GM04504 (cell line): ENCODE measurements at places on chromosomes 16 and 17.

DNA sequence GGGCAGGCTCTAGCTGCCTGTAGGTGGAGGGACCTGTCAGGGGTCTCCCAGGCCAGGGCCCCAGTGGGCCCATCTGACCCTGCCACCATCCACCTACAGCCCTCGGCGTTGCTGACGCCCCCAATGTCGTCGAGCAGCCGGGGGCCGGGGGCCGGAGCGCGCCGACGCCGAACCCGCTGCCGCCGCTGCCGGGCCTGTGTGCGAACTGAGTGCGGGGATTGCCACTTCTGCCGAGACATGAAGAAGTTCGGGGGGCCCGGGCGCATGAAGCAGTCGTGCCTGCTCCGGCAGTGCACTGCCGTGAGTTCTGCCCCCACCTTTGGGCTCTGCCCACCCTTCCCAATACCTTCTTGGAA lies 2.2 kb downstream of the FBXL19 start:
- no peak for DNase-seq

DNA sequence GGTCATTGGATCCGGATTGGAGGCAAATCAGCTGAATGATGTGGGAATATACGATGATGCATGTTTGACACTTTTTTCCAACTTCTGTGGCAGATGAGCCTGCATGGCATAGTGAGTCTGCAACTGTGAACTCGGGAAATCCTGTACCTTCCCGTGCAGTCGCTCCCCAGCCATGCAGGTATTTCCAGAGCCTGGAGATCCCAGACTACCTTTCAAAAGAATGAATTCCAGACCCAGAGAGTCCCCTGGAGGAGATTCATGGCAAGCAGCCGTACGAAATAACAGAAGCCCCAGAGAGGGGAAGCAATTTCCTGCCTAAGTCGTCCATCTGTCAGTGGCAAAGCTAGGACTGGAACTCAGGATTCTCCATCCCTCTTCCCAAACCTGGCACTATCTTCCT lies 75.7 kb upstream of the FAM20A start:
- no peak for DNase-seq

DNA sequence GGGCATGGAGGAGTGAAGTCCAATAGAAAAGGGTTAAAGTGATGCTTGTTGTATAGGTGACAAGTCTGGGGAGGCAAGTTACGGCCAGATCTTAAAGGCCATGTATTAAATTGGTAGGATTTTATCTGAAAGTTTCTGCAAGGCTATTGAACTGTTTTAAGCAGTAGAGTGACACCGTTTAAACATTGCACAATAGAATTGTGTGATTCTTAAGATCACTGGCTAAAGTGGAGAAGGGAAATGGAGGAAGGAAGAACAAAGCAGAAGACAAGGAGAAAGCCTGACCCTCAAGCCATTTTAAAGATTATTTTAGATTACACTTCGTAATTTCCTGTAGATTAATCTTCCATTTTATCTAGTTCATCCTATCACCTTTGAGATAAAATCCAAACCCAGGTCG lies 5.6 kb upstream of the MPHOSPH6 start:
- DNase-seq, result no peak

DNA sequence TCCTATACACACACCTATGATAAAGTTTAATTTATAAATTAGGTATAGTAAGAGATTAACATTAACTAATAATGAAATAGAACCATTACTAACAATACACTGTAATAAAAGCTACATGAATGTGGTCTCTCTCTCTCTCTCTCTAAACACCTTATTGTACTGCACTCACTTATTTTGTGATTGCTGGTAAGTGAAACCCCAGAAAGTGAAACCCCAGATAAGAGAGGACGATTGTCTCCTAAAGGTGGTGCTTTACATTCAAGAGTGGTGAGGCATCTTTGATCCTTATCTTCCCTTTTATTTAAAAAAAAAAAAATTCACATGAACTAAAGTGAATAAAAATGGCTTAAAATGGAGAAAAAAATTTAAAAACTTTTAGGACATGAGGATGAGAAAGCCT lies 80.1 kb upstream of the TRAP1 start:
- no peak for DNase-seq

DNA sequence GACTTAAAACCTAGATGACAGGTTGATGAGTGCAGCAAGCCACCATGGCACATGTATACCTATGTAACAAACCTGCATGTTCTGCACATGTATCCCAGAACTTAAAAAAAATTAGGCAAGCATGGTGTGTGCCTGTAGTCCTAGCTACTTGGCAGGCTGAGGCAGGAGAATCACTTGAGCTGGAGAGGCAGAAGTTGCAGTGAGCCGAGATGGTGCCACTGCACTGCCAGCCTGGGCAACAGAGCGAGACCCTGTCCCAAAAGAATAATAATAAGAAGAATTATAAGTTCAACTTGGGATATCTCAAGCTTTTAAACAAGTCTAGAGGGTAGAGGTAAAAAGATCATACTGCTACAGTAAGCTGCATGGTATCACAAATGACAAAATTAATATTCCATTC lies 9.8 kb downstream of the CDC6 start:
- no peak for DNase-seq

GRCh38 chr16:63230421-63231040 lies 1194.3 kb upstream of the CDH8 start:
- no peak for DNase-seq

DNA sequence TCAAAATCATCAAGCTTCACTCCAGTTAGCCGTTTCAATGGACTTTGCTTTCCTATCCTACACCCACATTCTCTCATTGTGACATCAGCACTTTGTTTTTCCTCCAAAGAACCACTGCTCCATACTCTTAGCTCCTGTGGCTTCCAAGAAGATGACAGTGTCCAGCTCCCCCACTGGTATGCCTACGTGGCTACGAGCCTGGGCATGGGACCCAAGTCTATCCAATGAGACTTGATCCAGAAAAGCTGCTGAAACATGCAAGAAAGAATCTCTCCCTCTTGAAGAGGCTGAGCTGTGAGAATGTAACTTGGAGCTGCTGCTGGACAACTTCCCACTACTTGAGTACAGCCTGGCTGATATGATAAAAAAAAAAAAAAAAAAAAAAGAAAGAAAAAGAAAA lies 9.4 kb downstream of the TOX3 start:
- DNase-seq, result no peak

- no peak for DNase-seq
These were observed 792 bp downstream of the SECTM1 start for GRCh38 chr17:82332669-82333278.

DNA sequence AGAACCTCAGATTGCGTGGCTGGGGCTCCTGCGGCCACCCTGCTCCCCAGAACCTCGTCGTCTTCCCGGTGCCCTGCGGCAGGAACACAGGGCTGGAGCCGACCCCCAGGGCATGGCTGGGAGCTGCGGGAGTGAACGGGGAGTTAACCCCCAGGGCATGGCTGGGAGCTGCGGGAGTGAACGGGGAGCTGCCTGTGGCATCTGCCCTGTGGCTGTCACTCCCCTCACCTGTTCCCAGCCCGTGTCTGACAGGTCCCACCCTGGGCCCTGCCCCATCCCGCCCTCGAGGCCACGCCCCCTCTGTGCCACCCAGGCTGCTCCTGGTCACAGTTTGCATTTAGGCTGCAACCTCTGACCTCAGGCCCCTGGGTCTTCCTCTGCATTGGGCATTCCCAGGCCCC lies 39.4 kb upstream of the ACSF3 start:
- no peak for DNase-seq

DNA sequence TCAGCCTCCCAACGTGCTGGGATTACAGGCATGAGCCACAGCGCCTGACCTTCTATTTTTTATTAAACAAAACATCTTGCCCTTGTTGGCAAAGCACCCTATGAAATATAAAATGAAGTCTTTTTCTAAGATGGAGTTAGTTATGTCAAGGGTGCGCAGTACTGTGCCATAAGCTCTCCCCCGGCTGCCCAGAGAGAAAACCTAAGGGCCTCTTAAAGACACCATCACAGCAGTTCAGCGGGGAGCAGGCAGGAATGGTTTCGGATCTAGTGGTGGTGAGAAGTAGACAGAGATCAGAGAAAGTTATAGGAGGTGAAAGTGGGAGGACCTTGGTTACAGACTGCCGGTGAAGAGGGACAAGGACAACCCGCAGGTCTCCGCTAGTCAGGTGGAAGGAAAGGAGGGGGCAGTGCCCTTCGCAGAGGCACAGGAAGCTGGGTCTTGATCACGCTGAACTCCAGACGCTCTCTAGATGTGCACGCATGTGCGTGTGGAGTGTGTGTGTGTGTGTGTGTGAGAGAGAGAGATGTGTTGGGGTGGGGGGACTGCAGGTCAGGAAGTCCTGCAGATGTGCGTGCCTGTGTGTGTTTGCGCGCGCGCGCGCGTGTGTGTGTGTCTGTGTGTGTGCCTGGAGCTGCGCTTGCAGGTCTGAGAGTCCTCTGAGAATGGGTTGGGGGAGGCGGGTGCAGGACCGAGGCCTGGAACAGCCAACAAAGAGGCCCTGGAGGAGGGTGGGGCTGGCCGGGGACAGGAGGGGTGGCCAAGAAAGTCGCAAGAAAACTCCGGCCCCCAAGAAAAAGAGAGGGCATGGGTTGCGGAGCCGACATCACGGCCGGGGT lies 748 bp upstream of the CMTM3 start:
- DNase-seq, result peak; percentile 28

DNA sequence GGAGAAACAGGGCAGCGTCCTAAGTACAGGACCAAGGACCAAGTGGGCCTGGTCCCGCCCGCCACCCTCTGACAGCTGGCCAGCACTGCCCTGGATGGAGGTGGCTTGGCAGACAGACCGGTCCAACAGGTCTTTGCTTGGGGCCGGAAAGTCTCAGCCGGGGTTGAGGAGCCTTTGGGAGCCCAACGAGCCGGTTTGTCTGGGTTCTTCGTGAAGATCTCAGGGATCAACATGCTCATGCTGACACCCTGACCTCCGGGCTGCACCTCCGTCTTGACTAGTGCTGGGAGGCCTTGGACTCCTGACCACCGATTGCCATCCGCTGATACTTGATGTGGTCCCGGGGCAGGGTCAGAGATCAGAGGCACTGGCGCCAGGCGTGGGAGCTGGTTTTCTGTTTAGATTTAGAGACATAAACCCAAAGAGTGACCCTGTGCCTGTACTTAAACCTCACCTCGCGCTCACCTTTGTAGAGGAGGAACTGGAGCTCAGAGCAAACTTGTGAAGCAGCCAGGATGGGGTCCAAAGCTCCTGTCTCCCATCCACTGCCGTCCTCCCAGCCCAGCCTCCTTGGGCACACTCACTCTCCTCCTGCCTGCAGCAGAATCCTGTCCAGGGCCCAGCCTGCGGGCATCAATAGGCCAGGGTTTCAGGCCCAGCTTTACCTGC lies 92.1 kb upstream of the GSE1 start:
- no peak for DNase-seq

- DNase-seq, result no peak
These were observed 176.9 kb upstream of the GSE1 start for GRCh38 chr16:85436207-85436606.

DNA sequence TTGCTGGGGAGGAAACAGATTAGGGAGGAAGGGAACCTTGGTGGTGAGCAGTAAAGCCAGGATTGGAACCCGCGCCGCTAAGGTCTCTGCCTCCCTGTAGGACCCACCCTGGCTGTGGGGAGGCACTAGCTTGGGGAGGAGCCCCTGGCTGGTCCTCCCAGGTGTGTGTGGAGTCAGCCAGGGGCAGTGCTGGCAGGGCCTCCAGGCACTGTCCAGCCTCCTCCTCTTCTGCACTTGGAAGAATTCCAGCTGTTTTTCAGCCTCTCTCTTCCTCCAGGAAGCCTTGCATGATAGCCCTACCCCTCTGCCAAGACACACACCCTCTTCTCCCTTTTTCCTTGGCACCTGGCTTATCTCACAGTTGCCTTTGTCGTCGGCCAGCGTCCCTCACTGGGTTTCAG lies 34.8 kb downstream of the TMEM235 start:
- DNase-seq, result no peak

DNA sequence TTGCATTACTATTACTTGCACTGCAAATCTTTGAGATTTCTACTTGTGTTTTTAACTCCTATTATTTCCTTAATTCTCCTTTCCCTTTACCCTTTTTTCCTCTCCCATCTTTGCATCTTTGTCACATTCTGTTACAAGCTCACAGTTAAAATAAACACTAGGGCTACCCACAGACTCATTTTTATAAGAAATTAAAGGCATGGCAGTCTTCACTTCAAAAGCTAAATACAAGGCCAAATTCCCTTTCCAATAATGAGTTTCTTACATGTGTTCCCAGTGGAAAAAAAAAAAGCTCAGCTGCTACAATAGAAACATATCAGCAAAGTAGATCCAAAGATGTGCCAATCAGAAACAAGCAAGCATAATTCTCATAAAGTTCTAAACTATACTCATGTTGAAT lies 3.7 kb upstream of the BRIP1 start:
- DNase-seq, result no peak

GRCh38 chr17:50557630-50558029 lies 2.9 kb upstream of the CACNA1G start:
- no peak for DNase-seq

DNA sequence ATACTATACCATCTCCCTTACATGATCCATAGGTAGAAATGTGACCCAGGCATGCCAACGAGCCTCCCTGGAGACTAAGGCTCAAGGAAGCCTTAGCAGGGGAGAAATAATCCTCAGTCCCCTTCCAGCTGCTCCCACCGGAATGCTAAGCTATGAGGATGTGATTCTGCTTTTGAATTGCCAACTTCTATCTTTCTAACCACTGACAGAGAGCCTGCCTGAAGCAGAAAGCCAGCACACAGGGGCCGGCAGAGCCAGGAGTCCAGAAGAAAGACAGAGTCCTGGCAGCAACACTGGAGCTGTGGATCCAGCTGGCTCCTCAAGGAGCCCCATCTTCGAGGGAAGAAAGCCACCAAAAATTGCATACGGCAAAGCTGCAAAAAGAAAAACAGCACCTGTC lies 579.6 kb upstream of the CDH5 start:
- DNase-seq, result no peak

- DNase-seq, result no peak
These were observed 211.7 kb downstream of the SEC14L1 start for GRCh38 chr17:77352441-77352840.

- no peak for DNase-seq
These were observed at the start of gene ADAP2 for GRCh38 chr17:30921544-30922196. Gene ADAP2, plus strand, starts transcription at chr17:30921945. Its CDS starts 70 bp downstream, at chr17:30922015.

DNA sequence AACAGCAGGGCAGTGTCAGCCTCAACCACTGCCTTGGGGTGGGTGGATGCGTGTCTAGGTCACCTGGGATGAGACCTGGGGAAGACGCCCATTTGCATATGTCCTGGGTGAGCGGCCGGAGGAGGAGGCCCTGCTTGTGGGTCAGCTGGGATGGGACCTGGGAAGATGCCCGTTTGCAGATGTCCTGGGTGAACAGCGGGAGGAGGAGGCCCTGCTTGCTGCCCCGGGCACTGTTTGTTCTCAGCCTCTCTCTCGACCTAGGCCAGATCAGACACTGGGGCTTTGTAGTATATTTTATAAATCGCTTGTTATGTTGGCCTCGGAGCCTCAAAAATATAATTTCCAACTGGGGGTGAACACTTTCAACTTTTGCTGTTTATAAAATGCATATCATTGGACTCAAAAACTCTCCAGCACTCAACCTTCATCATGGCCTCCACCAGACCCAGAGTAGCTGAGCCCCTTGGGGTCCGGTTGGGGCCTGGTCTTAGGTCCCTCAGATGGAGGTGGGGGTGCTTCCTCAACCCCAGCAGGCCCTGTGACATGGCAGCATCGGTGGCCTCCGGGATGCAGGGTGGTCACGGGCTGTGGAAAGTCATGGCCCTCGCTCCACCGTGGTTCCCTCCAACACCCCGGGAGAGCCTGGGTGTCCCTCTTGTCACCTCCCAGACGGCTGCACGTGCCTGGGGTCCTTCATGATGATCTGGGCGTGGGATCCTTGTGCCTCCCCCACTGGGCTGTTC lies 17.3 kb downstream of the DBNDD1 start:
- DNase-seq, result no peak
